ENCODE measurements at places on chromosomes 1 and 21.

DNA sequence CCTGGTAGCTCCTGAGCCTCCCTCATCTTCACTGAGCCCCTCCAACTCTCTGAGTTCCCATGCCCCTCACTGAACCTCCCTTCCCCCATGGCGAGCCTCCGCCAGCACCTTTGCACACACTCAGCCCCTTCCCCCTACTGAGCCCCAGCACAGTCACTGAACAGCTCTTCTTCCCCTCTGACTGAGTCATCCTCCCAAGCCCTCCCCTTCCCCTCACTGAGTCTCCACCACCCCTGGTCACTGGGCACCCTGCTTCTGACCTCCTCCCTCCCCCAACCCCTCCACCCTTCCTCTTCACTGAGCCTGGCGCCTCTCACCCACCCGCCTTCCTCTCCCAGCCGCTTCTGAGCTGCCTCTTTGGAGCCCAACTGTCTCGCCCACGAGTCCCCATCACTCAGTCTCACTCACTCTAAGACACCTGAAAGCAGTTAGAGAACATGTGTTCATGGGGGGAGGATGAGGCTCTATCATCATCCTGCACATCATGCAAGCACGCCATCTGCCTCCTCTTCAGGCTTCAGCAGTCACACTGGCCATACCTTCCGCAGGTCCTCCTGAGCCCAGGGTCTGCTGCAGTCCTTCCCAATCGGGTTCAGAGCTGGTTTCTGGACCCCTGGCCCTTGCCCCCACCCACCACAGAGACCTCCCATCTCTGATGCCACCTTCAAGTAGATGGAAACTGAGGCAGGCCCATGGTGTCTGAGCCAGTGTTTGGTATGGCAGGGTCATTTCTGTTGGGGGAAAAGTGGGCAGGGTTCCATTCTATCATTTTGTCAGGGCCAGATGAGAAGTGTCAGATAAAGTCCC lies 2.0 kb upstream of the TRNP1 start:
- DNase-seq, result no peak

DNA sequence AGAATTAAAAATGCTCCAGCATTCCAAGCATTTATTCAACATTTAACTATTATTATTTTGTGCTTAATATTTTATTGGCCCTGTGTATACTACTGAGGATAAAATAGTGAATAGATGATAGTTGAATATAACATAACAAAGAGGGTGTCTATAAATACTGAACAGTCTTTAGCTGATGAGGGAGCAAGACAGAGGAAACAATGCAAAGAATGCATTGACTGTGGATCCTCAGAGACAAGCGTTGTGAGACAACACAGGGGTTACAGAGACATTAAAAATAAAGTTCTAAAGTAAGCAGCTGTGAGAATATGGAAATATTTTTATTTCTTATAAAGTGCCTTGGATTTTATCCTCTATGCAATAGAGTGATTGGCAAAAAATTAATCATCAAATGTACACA lies 1133.1 kb downstream of the PLA2G4A start:
- DNase-seq, result no peak

GRCh38 chr1:9996624-9997582 lies at the start of gene RBP7:
TSS of gene RBP7 (plus strand) at chr1:9997228. CDS start at chr1:9997259, 31 bp downstream.
- peak; percentile 10 for DNase-seq

GRCh38 chr1:184593597-184593996 lies 161.1 kb downstream of the EDEM3 start:
- no peak for DNase-seq

DNA sequence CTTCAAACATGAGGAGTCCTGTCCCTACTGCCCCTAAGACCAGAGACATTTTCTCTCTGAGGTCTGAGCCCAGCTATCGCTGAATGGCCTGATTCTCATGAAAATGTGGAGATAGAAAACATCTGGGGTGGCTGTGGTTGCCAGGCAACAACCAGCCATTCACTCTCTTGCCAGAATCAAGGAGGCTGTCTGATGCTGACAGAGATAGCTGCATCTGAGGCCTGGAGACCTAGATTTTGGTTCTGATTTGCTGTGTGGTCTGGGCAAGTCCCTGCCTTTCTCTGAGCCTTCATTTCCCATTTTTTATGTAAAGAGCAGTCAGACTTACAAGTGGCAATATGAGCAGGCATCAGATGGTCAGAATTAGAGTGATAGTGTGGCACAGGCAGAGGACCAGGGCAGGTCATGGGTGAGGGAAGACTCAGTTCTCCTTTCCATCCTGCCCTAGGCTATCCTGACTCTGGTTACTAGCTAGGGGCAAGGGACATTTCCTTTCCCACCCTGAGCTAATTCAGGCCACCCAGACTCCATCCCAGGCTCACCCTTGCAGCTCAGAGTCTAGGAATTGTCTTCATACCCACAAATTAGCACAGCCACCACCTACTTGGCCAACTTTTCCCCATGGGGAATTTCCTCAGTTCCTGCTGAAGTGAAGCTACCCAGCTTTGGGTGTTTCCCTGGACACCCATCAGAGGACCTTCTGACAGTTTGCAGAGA lies 20.0 kb upstream of the RNF19B start:
- no peak for DNase-seq

DNA sequence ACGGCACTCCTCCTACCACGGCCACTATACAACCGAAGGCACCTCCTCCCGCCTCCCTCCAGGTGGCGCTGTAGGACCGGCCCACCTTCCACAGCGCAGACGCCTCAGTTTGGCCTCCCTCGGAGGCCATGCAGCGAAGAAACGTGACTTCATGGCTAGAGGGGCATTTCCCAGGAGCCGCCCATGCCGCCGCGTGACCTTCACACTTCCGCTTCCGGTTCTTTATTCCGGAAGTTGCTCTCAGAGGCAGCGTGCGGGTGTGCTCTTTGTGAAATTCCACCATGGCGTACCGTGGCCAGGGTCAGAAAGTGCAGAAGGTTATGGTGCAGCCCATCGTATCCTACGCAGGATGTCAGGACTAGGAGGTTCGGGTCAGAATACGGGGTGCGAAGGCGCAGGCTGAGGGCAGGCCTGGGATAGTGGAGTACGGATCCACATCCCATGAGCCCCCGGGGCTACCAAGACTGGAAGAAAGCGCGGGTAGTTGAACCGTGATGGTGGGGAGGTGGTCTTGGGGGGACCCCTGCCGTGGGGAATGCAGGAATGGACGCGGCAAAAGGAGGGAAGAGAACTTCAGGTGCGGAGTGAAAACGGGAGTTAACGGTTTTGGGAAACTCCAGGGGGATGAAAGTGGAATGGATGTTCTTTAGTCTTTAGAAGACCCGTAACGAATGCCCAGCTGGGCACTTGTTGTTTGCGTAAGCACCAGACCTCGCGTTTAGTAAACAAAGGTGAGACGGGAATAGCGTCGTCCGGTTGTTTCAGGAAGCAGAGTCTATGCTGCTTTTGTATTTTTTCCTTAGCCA lies at the start of gene SNRPE:
TSS of gene SNRPE (plus strand) at position 221 of the 806 bp plus-strand sequence. CDS start at position 282, 61 bp downstream.
- DNase-seq, result peak; percentile 97

DNA sequence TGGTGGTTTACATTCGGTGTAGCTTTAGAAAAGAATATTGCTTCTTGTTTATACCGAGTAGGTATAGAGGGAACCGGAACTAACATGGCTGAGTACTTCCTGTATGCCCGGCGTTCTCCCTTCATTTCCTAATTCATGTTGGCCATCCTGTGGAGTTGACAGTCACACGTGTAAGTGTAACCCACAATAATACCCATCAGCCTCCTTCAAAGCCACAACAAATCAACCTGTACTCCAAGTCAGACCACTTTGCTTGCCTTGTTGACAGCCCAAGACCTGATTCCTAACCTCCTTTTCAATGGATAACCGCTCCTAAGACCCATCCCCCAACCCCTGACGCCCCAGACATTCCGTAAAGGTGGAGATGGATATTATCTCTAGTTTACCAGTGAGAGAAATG lies 42.1 kb downstream of the UBE2U start:
- DNase-seq, result peak; percentile 2

DNA sequence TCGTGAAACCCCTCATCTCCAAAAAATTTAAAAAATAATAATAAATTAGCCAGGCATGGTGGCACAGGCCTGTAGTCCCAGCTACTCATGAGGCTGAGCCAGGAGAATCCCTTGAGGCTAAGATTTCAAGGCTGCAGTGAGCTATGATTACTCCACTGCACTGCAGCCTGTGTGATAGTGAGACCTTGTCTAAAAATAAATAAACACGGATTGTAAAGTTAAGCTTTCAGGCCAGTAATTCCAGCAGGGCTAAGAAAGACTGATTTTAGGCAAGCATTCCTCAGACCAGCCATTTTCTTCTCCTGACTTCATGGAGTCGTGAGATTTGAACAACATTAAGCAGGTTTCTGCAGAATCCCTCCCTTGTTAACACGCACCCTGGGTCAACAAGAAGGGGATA lies 77.2 kb upstream of the EFHD2 start:
- no peak for DNase-seq

GRCh38 chr1:65164633-65165032 lies 16.6 kb downstream of the AK4 start:
- DNase-seq, result no peak

- no peak for DNase-seq
Measured at GRCh38 chr21:41604583-41605041, 96.7 kb upstream of the TMPRSS2 start.

DNA sequence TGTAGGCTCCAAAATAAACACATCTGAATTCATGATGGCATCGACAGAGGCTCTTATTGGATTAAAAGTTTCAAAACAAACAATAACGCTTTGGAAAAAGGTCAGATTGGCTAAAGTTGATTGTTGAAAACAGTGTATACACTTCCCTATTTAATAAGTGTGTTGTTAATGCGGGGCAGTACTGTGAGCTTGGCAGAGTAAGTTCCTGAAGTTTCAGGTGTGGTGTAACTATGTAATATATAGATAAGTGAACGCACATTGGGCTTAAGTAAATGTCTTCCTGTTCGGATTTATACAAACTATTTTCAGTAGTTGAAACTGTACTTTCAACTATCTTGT lies 810 bp downstream of the ZBTB37 start:
- DNase-seq, result no peak

DNA sequence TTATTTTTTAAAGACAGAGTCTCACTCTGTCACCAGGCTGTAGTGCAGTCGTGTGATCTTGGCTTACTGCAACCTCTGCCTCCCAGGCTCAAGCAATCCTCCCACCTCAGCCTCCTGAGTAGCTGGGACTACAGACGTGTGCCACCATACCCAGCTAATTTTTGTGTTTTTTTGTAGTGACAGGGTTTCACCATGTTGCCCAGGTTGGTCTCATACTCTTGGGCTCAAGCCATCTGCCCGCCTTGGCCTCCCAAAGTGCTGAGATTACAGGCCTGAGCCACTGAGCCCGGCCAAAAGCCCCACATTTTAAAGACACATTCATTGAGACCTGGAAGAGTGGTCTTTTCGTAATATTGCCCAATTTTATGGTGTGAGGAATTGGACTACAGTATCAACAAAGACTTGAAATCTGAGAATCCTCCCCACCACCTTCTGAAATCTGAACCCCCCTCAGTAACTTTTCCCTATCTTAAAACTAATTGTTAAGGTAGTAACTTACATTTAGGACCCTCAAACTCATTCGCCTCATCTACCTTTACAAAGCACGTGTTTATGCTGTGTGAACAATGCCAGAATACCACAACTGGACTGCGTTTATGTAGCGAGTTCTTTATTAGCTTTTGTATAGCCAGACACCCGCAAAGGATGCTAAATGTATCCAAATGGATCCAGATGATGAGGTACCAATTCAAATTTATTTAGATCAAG lies 2.7 kb downstream of the ERRFI1 start:
- no peak for DNase-seq

DNA sequence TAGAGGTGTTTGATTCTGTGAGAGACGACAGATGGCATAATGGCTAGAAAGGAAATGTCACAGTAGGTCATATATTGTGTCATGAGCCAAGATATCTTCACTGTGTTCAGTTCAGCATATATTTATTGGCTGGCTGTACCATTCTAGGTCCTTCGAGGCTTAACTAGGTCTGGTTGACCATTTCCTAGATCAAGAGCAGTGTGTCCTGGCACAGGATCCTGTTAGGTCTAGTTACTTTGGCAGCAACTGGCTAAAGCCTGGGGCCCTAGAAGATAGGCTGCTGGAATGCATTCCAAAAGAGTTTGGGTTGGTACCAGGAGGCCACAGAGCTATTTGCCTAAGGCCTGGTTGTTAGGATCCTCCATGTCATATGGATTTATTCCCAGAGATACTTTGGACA lies 20.9 kb downstream of the ZBTB40 start:
- no peak for DNase-seq

GRCh38 chr21:15468368-15468767 lies 261.4 kb upstream of the USP25 start:
- no peak for DNase-seq

- DNase-seq, result no peak
Measured at GRCh38 chr1:52590266-52590665, 11.9 kb upstream of the GPX7 start.

DNA sequence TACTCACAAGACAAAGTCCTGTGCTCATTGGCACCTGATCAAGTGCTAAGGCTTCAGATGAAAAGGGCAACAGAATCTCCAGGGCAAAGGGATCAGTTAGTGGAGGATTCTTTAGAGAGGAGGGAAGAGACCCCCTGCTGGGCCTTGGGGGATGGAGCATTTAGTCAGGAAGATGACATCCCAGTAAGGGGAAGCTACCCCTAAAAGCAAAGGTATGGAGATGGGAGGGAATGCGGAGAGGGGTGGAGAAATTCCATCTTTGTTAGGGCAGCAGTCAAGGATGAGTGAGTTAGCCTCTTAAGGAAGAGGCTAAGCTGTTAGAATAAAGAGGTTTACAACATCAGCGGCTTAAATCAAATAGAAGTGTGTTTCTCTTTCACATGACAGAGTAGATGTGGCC lies 67.4 kb downstream of the ST6GALNAC3 start:
- DNase-seq, result no peak

GRCh38 chr1:53585565-53585964 lies 126.4 kb downstream of the DMRTB1 start:
- DNase-seq, result no peak

DNA sequence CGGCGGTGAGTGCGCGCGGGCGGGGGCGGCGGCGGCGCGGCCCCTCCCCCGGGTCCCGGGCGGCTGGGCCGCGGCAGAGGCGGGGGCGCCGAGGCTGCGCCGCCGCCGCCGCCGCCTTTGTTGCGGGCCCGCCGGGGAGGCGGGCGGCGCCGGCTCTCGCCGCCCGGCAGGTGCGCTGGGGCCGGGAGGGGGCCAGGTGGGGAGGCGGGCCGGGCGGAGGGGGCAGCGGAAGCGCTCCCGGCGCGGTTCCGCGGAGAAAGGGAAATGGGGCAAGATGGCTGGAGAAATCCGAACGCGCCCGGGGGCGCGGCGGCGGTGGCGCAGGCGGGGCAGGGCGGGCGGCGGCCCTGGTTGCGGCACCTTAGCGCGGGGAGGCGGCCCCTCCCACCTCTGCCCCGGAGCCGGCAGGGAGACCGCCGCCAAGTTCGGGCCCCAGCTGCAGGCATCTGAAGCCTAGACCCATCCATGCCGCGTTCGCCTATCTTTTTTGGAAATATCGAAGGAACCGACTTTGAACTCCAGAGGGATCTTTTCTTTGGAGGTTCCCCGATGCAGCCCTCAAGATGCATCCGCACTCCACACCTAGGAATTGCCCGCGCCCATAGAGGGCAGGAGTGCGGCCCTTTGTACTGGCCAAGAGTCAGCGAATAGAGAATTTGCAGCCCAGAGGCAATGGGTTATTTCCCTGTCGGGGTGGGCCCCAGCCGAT lies 479 bp downstream of the POGK start:
- peak; percentile 66 for DNase-seq

DNA sequence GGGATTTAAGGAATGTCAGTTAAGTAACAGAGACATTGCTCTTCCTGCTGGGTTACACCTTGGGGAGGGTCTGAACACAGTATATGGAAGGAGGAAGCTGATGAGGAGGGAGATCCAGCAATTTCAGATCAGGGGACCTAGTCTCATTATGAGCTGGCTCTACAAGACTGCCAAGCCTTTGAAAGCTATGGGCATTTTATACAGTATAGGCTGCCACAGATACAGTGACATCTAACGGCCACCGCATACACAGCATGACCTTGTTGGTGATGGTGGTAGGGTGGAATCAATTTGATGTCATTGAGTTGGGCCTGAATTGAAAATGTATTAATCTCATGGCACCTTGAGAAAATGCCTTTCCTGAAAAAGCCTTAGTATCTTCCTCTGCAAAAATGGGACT lies 22.6 kb upstream of the ZP4 start:
- DNase-seq, result no peak
